GM10248 (cell line): ENCODE measurements at places on chromosomes 5 and 9.

- no peak for DNase-seq
Measured at GRCh38 chr5:5584236-5584745, 161.8 kb downstream of the ICE1 start.

DNA sequence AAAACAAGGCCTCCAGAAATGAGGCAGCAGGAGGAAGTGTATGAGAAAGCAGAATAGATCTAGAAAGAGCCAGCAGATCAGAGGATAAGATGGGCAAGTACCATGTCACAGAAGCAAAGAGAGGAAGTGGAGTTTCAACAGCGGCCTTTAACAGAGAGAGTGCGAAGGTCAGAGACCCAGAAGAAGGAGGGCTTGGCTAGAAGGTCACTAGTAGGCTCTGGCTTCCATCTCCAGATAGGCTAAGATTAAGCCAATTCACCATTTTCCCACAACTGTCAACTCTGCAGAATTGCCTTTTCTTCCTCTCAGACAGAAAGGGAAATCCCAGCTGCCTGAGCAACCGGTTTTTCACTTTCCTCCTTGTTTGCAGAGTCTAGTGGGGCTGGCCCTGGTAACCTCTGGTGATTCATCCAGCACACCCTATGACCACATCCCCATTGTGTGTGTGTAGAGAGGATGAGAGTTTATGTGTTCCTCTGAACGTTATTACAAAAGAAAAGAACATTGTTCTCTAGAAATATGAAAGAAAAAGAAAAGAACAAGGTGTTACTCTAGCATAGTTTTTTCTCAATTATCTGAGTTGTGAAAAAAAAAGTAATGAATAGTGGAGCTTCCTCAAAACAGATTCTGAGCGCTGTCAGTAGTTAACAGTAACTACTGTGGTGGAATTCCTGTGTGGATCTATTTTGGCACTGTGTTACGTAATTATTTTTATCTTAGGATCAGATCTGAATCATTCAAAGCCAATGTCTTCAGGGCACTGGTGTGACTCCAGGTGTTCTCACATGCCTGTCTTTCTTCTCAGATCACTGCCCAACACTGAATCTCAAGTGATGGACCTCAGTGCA is 220.4 kb downstream of the ARRDC3 start:
- peak; percentile 59 for DNase-seq

- no peak for DNase-seq
Measured at GRCh38 chr5:19314840-19315239, 673.2 kb downstream of the CDH18 start.

DNA sequence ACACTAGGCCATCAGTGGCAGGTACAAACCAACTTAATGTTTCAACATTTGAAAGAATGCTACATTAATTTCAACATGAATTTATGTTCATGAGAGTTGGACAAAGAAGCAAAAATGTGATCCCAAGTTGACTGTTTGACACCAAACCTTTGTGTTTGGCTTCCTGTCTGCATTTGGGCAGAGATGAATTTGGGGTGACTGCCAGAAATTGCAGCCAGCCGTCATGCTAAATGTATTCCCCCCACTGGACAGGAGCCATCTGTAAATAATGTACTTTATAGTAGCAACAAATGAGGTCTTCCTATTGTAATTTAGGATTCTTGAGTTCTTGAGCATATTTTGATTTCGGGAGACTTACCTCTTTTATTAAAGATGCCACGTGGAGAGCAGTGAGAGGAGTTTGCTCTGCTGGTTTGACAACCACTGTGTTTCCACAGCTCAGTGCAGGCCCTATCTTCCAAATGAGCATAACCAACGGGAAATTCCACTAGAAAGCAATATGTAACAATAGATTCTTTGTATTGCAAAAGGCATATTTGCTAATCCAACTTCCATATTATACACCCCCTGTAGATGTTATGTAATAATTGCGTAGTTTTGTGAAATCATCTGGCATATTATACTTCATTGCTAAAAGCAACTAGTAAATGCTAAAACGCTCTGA is 27.6 kb downstream of the ALDH1A1 start:
- DNase-seq, result no peak

DNA sequence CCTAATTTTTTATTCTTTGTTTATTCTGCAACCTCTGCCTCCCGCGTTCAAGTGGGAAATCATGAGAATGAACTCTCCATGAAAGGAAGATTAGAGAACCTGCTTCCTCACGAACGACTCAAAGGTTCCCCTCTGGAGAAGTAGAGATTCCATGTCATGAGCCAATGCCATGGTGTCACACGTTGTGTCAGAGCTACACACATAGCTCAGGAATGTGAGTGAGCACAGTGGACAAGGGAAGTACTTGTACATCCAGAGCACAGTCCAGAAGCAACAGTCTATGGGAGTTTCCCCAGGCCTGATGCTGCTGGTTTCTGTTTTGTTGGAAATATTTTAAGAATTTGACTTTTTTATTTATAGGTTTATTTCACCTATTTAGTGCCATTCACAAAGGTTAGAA is 26.8 kb upstream of the PPP2CA start:
- DNase-seq, result no peak

DNA sequence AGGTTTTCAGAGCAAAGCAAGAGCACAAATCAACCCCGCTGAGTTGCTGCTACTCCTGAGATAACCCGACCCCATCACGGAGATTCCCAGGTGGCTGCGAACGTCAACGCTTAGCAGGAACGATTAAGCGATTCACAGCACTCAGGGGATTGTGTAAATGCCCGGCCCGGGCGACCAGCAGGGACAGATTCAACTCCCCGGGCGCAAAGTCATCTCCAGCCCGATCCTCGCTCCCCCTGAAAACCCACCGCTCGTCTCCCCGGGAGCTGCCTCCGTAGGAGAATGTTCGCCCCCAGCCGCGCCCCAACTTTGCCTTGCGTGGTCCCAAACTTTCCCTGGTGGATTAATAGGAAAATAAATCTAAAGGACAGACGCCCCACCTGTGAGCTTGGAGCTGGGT is 685 bp downstream of the SLC24A2 start:
- no peak for DNase-seq

GRCh38 chr9:133225171-133226011 is 16.3 kb upstream of the OBP2B start:
- no peak for DNase-seq
